ENCODE measurements at places on chromosomes 11 and 22. TPM values are rescaled to one million over a fixed set of nuclear protein-coding genes. Genes with fewer than 3 reads are reported as not detected.

SLC25A18 gene
- not detected for total RNA-seq

DDB1 gene
- 232 TPM for total RNA-seq

SLC22A6 gene
- not detected for total RNA-seq

CENPM gene
- 7.8 TPM for total RNA-seq

ACTN3 gene
- under 0.01 TPM for total RNA-seq

INS gene
- not detected for total RNA-seq

JOSD1 gene
- 66.5 TPM for total RNA-seq

P2RX6 gene
- 3.1 TPM for total RNA-seq

All from articular chondrocyte of knee joint (primary cell).